ENCODE measurements at places on chromosomes 4 and X. TPM values are rescaled to one million over a fixed set of nuclear protein-coding genes. Genes with fewer than 3 reads are reported as not detected.

The PPP2R2C gene
- total RNA-seq: 0.10 TPM

The EVC gene
- 19.3 TPM for total RNA-seq

The GABRA4 gene
- not detected for total RNA-seq

The C4orf36 gene
- 0.57 TPM for total RNA-seq

The ADH7 gene
- not detected for total RNA-seq

The CXCL6 gene
- 0.10 TPM for total RNA-seq

The ZNF595 gene
- total RNA-seq: 18.4 TPM

The APOO gene
- total RNA-seq: 8.5 TPM

The C4orf51 gene
- total RNA-seq: not detected

The SLITRK4 gene
- 3.9 TPM for total RNA-seq

The LEF1 gene
- 0.67 TPM for total RNA-seq

The NCBP2L gene
- total RNA-seq: not detected

The SPANXN1 gene
- not detected for total RNA-seq

Measured in vein endothelial cell (primary cell).